ENCODE measurements at places on chromosomes 3 and 15.

GRCh38 chr15:98943051-98943508, 64.5 kb downstream of the PGPEP1L start:
- DNase-seq = no peak

GRCh38 chr3:130425484-130425883, 80.0 kb downstream of the COL6A5 start:
- DNase-seq = no peak

- no peak for DNase-seq
These were observed 61.4 kb upstream of the ST8SIA2 start for GRCh38 chr15:92332125-92332899.

GRCh38 chr3:33722626-33723370, 4.7 kb upstream of the CLASP2 start:
- DNase-seq = no peak

Measured in KBM-7 (cell line).